Glutamatergic neuron (in vitro differentiated cells): ENCODE measurements at places on chromosomes 3 and 15. TPM values are rescaled to one million over a fixed set of nuclear protein-coding genes. Genes with fewer than 3 reads are reported as not detected.

DNA sequence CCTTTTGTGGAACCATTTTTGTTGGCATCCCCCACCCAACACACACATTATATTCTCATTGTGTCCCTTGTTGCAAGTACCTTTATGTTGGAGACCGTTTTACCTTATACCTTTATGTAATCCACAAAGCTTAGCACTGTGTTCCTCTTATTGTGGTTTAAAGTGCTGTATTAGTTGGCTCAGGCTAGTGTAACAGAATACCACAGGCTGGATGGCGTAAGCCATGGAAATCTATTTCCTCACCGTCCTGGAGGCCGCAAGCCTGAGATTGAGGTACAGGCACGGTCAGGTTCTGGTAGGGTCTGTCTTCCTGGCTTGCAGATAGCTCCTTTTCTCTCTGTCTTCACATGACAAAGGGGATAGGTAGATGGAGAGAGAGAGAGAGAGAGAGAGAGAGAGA lies 302.8 kb downstream of the ROBO2 start:
- DNase-seq, result no peak

- DNase-seq, result no peak
Measured at GRCh38 chr3:194727435-194728128, 41.9 kb downstream of the FAM43A start.

The NSMCE3 gene
- 6.5 TPM for total RNA-seq

The GOLGA8J gene
- not detected for total RNA-seq

The PRSS50 gene
- total RNA-seq, result not detected

- DNase-seq, result no peak
Measured at GRCh38 chr15:40345225-40345866, 4.6 kb upstream of the CCDC9B start.

GRCh38 chr15:60548101-60548500 lies 69.2 kb upstream of the ICE2 start:
- no peak for DNase-seq

GRCh38 chr3:119148493-119149180 lies 2.7 kb downstream of the TEX55 start:
- no peak for DNase-seq

DNA sequence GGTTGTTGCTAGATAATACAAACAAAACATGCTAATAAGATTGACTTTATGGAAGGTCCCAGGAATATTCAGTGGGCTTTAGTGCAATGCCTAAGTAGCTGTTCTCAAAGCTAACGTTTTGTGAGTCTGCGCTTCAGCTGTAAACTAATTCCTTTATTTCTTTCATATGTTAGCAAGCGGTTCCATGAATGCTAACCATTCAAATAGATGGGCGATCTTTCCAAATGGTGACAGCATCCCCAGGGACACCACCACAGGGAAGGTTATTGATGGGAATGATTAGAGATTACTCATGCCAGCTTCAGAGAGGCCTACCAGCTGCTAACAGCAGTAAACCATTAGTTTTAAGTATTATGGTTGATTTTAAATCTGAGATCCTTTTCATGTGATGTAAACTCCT lies 405.7 kb upstream of the MCTP2 start:
- no peak for DNase-seq

The CCDC39 gene
- total RNA-seq, result not detected

DNA sequence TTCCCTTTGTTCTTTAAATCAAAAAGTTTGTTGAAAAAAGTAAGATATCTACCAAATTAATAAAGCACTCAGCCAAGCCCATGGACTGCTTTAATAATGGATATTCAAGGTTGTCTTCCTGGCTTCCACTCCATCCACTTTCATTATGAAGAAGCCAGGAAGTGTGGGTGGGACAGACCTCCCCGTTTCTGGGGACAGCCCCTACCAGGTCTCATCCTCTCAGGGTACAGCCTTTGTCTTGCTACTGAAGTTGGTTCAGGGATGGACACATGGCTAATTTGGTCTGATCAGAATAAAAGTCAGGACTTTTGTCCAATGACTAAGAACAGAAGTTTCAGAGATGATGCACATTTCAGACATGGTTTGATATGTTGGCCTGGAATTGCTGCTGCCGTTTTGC lies 32.6 kb downstream of the CCNB2 start:
- no peak for DNase-seq

The ATP13A4 gene
- 0.93 TPM for total RNA-seq

The ACOX2 gene
- 0.59 TPM for total RNA-seq

GRCh38 chr3:43233062-43233461 lies 53.3 kb upstream of the SNRK start:
- DNase-seq, result no peak

- no peak for DNase-seq
Measured at GRCh38 chr3:79286882-79287281, 480.9 kb downstream of the ROBO1 start.

- no peak for DNase-seq
Measured at GRCh38 chr3:8845641-8846040, 76.2 kb upstream of the OXTR start.

GRCh38 chr3:170636400-170636973 lies 50.6 kb upstream of the SLC7A14 start:
- DNase-seq, result no peak

The TRA2B gene
- 160 TPM for total RNA-seq
